Endodermal cell (in vitro differentiated cells): ENCODE measurements at places on chromosomes 2 and 18. TPM values are rescaled to one million over a fixed set of nuclear protein-coding genes. Genes with fewer than 3 reads are reported as not detected.

DNA sequence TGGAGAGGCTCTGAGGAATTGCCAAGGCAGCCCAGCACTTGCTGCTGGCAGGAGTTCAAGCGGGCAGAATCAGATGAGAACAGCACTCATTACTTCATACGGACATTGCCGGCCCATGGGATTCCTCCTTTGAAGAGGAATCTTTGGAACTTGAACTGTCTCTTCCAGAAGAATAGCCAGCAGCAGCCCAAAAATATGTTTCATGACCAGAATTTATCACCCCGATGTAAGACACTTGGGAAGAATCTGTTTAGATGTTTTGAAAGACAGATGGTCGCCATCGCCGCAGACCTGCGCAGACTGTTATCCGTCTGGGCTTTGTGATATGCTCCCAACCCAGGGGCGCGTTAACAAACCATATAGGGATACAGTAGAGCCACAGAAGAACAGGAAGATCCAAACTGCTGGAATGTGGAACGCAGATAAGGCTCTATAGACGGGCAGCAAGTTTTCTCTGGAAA, 3.7 kb upstream of the ADI1 start:
- H3K27ac ChIP-seq: no peak overlapping the region
- H3K27me3 ChIP-seq: no peaks in the 10 kb centered on the region
- H3K4me1 ChIP-seq: no peaks in the 10 kb centered on the region
- H3K4me3 ChIP-seq: no peak overlapping the region

- H3K4me1 ChIP-seq: peaks cover 3% of the 10 kb centered on the region
- H3K27ac ChIP-seq: no peak overlapping the region
- no peaks in the 10 kb centered on the region for H3K27me3 ChIP-seq
- H3K36me3 ChIP-seq: no peaks in the 10 kb centered on the region
Observed at GRCh38 chr2:16239296-16239850, 299.0 kb downstream of the MYCN start.

DNA sequence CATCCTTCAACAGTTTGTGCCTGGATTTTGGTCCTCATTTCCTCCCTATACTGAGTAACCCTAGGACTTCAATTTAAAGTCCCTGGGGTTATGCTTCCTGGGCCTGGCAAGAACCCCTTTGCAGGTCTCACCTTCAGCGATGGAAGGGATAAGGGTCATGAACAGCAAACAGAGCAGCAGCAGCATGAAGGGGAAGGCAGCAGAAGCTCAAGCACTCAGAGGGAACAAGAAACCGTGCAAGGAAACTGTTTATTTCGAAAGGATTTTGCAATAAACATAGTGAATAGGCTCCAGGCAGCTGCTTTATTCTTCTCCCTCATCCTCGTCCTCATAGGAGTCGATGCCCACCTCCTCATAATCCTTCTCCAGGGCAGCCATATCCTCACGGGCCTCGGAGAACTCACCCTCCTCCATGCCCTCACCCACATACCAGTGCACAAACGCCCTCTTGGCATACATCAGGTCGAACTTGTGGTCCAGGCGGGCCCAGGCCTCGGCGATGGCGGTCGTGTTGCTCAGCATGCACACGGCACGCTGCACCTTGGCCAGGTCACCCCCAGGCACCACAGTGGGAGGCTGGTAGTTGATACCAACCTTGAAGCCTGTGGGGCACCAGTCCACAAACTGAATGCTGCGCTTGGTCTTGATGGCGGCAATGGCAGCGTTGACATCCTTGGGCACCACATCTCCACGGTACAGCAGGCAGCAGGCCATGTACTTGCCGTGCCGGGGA, 2.8 kb upstream of the TUBA4B start:
- peaks cover 14% of the 10 kb centered on the region for H3K36me3 ChIP-seq
- H3K27me3 ChIP-seq: peaks cover 38% of the 10 kb centered on the region
- DNase-seq: no peak
- no peak overlapping the region for H3K27ac ChIP-seq

DNA sequence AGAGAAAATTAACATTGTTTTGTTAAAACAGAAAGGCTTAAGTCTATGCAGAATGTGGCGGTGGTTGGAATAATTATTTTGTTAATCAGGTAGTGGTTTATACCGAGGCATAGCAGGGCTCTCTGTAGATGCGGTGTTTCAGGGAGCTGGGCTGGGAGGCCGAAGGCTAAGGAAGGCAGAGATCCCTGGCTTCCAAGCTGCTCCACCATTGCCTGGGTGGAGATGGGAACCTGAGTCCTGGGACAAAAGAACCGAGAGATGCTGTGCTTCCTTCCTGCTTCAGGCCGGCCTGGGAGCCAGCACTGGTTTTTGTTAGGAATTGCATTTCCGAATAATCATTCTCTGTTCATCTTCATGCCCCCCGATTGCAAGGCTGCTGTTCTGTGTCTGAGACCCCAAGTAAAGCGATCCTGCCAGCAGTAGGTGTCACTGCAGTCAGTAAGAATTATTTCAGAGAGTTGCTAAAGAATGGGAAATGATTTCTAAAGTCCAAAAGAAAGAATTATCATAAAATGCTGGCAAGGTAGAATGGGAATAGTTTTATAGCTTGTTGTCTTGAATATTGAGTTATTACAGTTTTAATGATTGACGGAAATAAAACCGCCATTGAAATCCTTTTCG, 824.9 kb downstream of the GALR1 start:
- no peak overlapping the region for H3K4me3 ChIP-seq
- no peaks in the 10 kb centered on the region for H3K27me3 ChIP-seq
- H3K27ac ChIP-seq: no peak overlapping the region

DNA sequence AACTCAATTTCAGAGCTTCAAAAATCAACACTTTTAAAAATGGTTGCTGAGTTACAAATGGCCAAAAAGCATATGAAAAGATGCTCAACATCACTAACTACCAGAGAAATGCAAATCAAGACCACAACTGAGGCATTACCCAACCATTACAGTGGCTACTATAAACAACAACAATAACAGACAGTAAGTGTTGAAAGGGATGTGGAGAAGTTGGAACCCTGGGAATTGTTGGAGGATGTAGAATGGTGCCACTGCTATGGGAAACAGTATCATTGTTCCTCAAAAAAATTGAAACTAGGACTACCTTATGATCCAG, 173.3 kb upstream of the SPRED2 start:
- no peaks in the 10 kb centered on the region for H3K27me3 ChIP-seq
- peak overlapping the region; percentile 17 for H3K27ac ChIP-seq
- no peaks in the 10 kb centered on the region for H3K36me3 ChIP-seq
- no peaks in the 10 kb centered on the region for H3K4me1 ChIP-seq

Gene GAD1
- 10.5 to 17.6 TPM (median 12.8 TPM) in 3 replicates for total RNA-seq

Gene ELP2
- 129 to 153 TPM (median 136 TPM) in 3 replicates for total RNA-seq
